ENCODE measurements at places on chromosomes 7 and 10.

GRCh38 chr10:125015356-125015944 is 73.5 kb downstream of the ZRANB1 start:
- DNase-seq: no peak

- no peak for DNase-seq
Measured at GRCh38 chr7:34143402-34143801, 238.1 kb downstream of the BMPER start.

DNA sequence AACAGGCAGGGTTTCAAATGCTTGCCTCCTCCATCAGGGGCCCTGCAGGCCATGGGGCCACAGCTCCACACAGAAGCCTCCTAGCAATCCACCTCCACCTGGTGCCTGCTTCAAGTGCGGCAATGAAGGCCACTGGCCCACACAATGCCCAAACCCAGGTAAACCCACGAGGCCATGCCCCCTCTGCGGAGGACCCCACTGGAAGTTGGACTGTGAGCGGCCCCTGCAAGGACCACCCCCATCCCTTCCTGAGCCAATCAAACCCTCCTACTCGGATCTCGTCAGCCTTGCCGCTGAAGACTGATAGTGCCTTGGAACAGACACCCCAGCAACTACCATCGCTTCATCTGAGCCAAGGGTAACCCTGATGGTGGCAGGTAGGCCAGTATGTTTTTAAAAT is 63.1 kb downstream of the LRRC17 start:
- no peak for DNase-seq

DNA sequence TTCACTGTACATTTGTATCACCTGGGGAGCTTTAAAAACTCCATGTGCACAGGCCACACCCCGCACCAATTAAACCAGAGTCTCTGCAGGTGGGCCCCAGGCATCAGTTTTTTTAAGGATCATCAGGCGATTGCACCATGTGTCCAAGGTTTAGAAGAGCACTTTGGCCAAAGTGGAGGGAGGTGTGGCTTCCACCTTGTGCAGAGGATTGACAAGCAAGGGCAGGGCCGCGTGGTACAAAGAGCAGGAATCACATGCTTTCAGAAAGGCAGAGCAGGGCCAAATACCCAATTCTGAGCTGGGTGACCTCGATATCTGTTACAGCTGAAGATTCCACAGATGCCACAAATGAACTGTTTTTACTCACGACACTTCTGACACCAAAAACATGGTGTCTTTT is 52.4 kb downstream of the NOC3L start:
- no peak for DNase-seq

DNA sequence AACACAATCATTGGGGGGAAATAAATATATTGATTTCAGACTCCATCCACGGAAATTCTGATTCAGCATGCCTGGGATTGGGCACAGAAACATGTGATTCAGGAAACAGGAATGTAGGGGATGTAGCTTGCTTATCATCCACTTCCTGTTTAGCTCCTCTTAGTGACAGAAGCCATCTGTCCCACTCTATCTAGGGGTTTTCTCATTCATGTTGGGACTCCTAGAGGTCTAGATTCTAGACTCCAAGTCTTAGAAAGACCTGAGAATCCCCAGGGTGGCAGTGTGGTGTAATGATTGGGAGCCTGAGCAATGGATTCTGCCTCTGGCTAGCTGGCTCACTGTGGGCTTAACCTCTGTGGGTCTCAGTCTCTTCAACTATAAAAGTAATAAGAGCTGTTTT is 67.9 kb downstream of the CDK1 start:
- DNase-seq: no peak

DNA sequence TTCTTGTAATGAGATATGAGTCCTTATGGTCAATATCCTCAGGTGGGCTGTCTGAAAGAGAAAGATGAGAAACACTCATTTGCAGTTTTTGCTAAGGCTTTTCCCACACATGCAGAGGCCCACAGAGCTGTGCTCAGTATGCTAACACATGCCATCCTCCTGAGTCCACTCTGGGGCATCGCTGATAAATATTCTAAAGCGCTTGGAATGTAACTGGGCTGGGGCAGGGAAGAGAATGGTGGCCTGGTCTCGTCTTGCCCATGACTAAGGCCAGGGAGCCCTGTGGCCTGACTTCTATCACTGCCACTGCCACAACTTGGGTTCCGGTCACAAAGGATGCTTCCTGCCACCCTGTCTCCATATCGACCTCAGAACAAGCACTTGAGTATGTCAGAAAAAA is 199.7 kb upstream of the FRMD4A start:
- no peak for DNase-seq

DNA sequence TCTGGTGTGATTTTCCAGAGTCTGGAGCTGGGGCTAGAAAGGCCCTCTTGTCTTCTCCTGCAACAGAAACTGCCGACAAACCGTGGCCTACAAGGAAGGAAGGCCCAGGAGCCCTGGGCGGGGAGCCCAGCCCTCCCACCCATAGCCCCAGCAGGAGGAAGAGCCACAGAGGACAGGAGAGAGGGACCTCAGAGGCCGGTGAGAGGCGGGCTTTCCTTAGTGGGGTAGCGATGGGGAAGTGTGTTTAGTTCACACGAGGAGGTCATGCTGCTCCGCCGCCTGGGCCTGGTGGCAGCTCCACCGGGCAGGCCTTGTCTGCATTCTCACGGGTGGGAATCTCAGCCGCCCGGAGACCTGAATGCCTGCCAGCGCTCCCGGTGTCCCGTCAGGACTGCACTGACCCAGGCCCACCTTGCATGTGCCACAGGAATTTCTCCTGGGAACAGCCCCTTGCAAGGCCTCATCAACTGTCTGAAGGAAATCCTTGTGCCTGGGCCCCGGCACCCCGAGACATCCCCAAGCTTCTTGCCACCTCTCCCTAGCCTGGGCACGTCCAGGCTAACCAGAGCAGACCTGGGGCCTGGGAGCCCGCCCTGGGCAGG is 50.9 kb downstream of the ZNF467 start:
- no peak for DNase-seq

DNA sequence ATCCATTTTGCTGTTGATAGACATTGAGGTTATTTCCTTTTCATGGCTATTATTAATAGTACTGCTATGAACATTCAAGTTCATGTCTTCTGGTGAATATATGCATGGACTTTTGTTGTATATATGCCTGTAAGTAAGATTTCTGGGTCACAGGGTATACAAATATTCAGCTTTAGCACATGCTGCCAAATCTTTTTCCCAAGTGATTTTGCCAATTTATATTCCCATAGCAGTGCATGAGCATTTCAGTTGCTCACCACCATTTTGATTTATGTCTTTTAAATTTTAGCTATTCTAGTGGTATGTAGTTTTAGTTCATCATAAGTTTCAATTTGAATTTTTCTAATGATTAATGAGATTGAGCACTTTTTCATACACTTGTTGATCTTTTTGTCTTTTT is 59.9 kb downstream of the CALD1 start:
- DNase-seq: no peak

DNA sequence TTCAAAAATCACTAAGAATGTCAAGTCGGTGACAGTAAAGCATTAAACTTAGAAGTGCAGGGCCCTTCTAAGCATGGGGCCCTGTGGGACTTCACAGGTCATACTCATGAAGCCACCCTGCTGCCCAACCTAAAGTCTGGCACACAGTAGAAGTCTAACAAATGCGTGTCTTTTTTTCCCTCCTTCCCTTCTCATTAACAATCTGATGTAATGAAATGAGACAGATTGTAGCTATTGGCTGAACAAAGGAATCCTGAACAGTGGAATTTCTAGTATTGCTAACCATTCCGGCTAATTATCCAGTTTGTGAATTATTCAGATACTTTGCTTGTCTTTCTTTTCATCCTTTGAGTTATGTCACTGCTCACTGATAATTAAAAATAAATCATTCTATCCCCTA is 369.9 kb downstream of the WDR11 start:
- DNase-seq: no peak
